ENCODE measurements at places on chromosomes 4 and X.

DNA sequence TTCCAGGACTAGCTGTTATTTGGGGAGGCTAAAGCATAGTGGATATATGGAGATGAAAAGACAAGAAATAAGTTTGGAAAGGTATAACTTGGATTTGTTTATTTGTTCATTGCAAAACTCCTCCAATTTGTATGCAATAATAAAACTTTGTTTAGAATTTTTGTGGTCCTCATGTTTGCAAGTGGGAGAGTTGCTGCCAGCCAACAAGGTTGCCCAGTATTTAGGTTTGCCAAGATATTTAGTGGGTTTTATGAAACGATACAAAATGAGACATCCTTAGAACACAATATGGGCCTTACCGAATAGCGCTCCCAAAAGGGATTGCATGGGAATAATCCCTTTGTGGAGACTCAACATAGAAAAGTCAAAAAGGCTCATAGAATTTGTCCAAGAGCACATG, 162.1 kb downstream of the INPP4B start:
- DNase-seq = no peak

DNA sequence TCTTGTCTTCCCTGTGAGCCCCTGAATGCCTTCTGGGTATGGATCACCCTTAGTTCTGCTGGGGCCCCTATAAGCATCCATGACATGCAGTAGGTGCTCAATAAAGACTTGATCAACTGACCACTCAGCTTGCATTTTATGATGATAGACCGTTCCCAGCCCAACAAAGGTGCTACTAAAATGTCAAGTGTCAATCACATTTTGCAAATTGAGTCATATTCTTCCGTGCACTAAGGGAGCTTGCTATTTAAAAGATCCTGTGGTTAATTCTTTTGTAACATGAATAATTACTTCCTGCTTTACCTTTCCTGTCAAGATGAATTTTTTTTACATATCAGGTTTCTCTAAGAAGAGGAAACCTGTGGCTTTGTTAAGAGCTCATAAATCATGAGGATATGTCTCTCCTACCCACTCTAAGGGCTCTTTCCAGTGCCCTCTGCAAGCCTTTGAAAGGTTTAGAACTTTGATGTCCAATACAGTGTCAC, 47.6 kb downstream of the SH3KBP1 start:
- no peak for DNase-seq

DNA sequence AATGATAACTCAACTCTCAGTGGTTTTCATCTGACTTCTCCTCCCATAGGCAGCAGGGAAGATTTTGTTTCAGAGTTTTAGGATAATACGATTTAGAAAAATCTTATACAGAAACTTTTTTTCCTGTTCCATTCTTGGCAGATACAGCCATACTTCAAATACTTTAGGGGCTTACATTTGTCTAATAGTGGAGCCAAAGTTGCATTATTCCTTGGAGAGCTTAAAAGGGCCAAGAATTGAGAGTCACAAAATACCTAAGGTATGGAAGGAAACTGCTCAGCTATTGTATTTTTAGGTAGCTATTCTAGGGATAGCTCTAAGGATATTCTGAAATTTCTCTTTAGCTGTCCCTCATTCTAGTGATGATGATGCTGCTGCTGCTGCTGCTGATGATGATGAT, 132.9 kb upstream of the PTCHD1 start:
- DNase-seq = no peak

DNA sequence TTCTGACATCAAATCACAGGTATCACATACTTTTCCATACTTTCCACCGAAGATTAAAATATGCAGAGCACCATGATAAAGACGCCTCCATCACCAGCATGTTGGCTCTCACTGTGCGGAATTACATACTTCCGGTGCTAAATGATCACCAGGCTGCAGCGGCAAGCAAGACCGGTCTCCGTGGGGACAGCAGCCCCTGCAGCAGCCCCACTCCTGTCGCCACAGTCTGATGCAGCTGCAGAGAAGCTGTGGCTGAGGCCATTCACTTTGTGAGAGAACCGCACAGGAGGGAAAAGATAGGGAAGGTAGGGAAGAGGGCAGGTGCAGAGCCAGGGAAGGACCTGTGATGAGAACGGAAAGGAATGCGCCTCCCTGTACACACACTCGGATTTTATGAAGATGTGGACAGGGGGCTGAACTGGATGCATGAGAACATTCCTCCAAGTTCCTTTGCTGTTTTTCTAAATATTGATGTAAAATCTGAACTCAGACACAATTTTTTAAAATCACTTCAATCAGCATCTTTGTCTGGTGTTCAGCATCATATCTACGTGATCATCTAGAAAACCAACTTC, 38.3 kb downstream of the AFAP1 start:
- DNase-seq = no peak

DNA sequence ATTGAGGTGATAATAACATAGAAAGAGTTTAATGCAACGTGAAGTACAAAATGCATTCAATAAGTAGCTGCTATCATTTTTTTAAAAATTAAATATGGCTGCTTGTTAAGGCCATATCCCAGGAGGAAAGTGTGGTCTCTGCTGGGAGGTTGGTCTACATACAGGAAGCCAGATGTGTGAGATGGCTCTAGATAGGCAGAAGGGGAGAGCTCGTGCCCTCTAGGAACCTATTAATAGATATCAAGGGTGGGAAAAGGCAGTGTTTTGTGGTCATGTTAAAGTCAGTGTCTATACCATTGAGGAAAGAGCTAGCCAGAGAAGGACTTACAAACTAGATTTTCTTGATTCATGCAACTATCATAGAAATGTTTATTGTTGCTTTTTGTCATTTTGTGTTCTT, 140.5 kb downstream of the KLHL8 start:
- no peak for DNase-seq

DNA sequence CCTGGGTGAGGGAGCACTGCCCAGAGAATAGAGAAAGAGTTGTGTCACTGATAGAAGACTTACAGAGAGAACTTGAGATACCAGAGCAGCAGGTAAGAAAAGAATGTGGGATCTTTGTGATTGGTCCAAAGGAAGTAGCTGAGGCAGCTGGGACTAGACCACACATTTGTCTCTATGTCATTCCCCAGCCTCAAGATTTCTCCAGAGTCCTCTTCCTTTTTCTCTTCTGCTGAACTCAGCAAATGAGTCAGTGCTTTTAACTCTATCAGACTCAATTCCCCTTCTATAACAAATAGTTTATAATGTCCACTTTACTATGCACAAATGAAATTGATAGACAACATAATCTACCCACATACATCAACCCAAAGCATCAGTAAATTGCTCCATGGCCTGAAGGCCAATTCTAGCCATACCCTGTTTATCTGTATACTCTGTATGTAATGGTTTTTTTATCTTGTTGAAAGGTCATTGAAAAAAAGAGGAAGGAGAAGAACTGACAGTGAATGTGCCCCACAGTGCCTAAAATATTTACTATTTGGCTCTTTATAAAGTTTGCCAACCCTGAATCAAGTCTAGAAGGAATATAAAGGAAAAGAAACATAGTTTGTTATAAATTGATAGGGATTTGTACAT, 38.2 kb downstream of the ETDC start:
- DNase-seq = no peak

DNA sequence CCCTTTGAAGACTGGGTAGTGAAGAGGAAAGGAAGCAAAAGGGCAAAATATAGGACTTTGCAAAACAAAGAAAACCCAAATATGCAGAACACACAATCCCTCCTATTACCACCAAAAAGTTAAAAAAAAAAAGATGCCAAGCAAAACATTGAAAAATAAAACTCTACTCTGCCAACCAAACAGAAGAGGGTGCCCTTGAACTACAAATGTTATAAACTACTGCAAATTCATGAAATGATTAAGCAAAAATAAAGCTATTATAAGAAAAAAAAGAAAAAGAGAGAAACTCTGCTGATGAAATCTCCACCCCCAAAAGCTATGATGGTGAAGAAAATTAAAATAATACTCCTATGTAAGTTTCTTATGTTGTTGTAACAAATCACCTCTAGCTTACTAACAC, 168.5 kb upstream of the STK26 start:
- no peak for DNase-seq

- DNase-seq = no peak
These were observed 305.3 kb downstream of the PRR32 start for GRCh38 chrX:127124871-127125270.

GRCh38 chr4:89356086-89356485, 48.5 kb upstream of the GPRIN3 start:
- no peak for DNase-seq

GRCh38 chr4:81319657-81320056, 104.6 kb upstream of the PRKG2 start:
- DNase-seq = no peak

DNA sequence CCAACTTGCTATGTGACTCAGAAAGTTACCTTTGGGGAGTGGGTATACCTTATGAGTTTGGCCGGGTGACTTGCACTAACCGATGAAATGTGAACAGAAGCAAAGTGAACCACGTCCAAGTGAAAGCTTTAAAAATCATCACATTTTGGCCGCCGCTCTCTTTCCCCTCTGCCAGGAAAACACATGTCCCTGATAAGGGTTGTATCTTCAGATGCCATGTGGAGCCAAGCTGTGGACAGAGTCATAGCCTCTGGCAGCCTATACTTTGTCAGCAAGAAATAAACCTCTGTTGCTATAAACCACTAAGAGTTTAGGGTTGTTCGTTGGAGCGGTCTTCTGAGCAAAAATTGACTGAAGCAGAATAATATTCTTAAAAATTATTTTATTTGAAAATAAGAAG, 92.3 kb downstream of the PRDM5 start:
- no peak for DNase-seq

- DNase-seq = no peak
These were observed 78.7 kb downstream of the SUPT20HL2 start for GRCh38 chrX:24235084-24235710.

DNA sequence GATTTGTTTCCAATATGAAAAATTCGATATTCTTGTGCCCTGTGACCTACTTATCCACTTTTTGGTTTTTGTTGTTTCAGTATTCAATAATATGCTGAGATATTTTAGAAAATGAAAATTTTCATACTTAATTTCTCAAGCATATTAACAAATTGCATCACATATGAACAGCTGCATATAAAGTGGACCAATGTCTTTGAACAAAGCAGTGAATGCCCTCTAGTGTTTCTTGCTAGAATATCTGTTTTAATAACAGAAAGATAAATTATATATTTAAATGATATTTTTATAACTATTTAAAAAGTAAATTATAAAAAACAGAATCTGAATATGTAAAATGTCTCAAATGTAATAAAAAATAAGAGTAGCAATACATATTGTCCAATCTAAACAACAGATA, 31.7 kb upstream of the INTU start:
- no peak for DNase-seq

- DNase-seq = no peak
These were observed 20.7 kb upstream of the CTSO start for GRCh38 chr4:155974476-155974749.

DNA sequence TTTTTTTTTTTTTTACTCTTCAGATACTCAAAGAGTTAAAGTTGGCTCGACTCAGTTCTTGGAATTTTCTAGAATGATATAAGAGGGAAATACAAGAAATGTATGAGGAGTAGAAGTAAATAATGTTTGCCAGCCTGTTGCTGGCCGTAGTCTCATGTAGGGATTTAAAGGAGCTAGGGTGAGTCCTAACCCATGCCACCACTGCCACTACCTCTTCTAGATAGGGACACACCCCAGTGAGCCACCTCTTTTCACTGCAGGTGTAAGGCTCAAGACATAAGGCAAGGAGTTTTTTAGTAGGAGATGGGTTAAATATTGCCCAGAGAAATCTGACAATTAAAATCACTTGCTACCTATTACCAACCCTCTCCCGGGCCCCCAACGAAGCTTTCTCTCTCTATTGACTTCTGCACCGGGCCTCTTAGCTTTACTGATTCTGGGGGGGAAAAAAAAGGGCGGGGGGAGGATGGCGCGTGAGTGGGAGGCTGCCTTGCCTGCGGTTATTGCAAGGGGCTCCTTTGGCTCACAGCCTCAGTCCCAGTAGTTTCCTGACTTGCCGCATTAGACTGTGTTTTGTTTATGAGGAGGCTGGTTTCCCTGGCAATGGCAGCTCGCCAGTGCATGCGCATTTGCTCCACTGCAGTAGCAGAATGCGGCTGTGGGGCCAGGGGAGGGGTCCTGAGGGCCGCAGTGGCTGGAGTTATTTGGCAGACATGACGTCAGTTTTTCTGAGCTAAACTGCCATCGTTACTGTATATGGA, 3.0 kb downstream of the LINC00632 start:
- peak; percentile 72 for DNase-seq

- DNase-seq = no peak
These were observed 17.5 kb downstream of the RAB39B start for GRCh38 chrX:155246748-155247147.

DNA sequence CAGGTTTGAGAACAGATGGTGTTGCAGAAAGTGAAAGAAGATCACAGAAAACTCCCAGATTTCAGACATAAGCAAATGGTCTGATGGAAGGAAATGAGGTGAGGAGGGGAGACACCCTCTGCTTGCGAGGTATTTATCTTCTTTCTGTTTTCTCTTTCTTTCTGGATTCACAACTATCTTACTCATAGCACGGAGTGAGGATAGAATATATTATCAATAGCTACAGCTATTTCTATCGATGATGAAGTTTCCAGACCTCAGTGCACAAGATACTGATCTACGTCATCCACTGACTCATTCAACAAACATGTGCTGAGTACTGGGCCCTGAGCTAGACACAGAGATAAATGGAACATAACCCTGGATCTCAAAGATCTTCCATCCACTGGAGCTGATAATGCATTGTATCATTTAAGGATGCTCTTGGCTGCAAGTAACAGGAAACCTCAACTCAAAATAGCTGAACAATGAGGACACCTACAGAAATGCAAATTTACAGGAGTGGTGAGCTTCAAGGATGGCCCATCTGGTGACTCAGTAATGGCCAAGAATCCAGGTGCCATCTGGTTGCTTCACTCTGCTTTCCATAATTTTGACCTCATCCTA, 21.2 kb downstream of the SLC2A9 start:
- DNase-seq = no peak

- DNase-seq = no peak
These were observed 347.8 kb downstream of the GBA3 start for GRCh38 chr4:23040539-23040938.

DNA sequence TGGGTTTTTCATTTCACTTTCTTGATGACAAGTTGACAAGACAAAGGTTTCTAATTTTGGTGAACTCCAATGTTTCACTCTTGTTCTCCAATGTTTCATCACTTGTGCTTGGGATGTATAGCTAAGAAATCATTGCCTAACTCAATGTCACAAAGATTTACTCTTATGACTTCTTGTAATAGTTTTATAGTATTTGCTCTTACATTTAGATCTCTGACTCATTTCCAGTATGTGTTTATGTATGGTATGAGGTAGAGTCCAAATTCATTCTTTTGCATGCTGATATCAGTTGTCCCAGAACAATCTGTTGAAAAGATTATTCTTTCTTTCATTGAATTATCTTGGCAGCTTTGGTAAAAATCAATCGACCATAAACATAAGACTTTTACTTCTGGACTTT, 12.2 kb upstream of the NWD2 start:
- DNase-seq = no peak

- DNase-seq = no peak
These were observed 21.1 kb upstream of the PIGA start for GRCh38 chrX:15356444-15356843.

GRCh38 chr4:85393201-85393600, 81.7 kb upstream of the ARHGAP24 start:
- DNase-seq = no peak

- no peak for DNase-seq
These were observed 160.9 kb downstream of the PPARGC1A start for GRCh38 chr4:23728971-23729370.

Data from cerebellar cortex (tissue), 1 donor.